ENCODE measurements at places on chromosomes 5 and 9.

DNA sequence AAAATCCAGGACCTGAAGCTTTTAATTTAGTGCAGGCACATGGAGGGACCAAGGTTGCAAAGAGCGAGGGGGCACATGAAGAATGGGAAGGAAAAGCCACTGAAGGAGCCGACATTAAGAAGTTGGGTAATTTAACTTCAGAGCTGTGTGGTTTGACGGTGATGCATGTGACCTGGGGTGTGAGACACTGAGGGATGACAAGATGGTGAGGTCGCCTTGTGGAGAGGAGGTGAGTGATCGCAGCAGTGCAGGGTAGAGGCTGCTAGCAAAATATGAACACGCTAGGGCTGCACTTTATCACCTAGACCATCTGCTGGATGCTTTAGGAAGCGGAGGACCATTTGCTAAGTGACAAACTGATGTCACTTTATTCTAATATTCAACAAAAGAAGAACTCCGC is 339.0 kb upstream of the KIF2A start:
- no peak for DNase-seq

GRCh38 chr9:33182519-33182918 is 15.4 kb upstream of the B4GALT1 start:
- no peak for DNase-seq

GRCh38 chr9:110691002-110691549 is 22.5 kb downstream of the MUSK start:
- DNase-seq: no peak

- DNase-seq: no peak
These were observed 28.2 kb upstream of the RPL26L1 start for GRCh38 chr5:172931001-172931536.

- no peak for DNase-seq
These were observed 472.9 kb downstream of the ARHGEF28 start for GRCh38 chr5:74098941-74099340.

GRCh38 chr9:73370053-73370452 is 218.4 kb downstream of the ANXA1 start:
- DNase-seq: no peak

DNA sequence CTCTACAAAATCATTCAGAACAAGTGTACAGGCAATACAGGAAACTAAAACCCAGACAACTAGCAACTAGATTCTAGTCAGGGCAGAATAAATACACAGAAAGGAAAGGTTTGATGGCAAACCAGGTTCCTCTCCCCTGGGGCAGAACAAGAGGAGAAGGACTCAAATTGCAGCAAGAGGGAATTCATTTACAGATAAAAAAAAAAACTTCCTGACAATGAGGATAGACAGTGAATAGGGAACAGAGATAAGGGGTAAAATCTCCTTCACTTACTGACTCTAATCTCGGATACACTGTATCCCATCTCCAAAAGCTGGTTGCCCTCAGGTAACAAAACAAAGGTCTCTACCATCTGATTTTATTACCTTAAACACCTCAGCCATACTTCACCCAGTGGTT is 244.0 kb downstream of the SEC61B start:
- no peak for DNase-seq

GRCh38 chr5:132413567-132413966 is 44.1 kb downstream of the SLC22A5 start:
- no peak for DNase-seq

DNA sequence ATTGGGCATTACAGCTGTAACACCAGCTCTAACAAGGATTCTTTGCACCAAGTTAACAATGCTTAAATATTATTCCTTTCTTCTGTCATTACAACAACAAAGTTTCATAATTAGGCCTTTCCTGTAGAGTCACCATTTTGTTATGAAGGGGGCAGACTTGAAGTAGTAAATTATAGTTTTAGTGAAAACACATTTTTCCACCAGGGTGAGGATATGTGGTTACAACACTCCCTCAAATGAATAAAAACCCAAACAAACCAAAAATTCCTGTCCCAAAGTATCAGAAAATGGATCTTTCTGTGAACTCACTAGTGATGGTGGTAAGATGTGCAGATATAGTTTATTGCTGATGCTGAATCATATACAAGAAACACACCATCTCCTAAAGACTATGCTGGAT is 250.5 kb upstream of the TUT7 start:
- no peak for DNase-seq

- DNase-seq: no peak
These were observed 6.9 kb upstream of the ABCA1 start for GRCh38 chr9:104934691-104935500.

GRCh38 chr9:11992866-11993265 is 700.3 kb upstream of the TYRP1 start:
- DNase-seq: no peak

DNA sequence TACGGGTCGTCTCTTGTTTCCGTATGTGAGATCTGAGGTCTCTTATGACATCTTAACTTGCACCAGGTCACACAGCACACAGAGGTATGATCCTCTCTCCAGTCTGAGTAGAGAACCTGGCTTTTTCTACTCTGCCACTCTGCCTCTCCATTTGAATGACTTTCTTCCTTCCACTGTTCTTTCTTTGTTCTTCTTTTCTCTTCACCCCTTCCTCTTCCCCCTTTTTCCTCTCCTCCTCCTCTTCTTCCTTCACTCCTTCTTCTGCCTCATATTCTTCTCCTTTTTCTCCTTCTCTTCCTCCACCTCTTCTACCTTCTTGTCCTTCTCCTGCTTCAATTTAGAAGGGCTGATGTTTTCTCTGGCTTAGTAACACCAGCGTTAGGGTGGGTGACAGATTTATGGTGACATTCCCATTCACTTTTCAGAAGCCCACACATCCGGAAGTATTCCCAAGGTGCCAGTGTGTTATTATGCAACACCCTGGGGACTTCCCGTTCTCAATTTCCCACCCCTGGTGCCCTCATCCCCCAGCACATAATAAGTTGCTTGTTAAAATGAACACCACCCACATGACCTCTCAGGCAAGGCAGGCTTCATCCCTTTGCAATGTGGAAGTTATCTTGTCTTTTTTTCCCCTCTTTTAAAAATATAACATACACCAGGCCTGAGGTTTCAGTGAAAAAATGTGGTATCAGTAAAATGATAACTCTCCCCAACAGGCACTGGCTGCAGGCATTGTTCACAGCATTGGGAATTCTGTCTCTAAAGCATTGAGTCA is 122.0 kb downstream of the PAPPA start:
- DNase-seq: no peak

GRCh38 chr5:179759581-179760551 is 27.2 kb downstream of the MAML1 start:
- no peak for DNase-seq

DNA sequence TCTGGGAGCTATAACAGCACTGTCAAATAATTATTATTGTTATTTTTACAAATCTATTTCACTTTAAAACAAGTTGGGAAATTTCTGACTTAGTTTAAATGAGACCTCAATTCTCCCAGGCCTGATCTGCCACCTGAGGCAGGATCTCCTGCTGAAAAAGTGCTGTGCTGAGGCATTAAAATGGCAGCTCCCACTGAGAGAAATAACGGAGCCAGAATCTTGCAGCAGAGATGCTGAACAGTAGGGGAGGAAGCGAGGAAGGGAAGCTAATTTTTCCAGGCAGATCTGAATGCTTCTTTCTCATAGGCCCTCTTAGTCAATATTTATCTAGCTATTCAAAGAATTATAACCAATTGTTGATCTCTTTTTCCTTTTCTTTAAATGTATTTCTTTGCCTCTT is 196.3 kb downstream of the ZNF462 start:
- no peak for DNase-seq

DNA sequence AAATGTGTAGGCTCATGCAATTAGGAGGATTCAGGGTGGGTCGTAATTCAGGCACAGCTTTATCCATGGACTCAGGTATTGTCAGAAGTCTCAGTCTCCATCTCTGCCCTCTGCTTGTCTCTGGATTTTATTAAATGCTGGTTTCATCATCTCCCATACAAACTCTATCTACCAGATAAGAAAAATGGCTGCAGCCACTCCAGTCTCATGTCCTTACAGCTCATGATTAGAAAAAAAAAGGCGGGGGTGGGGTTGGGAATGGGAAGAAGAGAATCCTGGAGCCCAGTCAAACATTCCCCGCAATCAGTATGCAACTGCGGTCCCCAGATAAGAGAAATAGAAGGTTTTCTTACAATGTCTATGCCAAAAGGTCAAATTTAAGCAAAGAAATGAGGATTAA is 7.6 kb upstream of the FBXO38 start:
- DNase-seq: no peak

DNA sequence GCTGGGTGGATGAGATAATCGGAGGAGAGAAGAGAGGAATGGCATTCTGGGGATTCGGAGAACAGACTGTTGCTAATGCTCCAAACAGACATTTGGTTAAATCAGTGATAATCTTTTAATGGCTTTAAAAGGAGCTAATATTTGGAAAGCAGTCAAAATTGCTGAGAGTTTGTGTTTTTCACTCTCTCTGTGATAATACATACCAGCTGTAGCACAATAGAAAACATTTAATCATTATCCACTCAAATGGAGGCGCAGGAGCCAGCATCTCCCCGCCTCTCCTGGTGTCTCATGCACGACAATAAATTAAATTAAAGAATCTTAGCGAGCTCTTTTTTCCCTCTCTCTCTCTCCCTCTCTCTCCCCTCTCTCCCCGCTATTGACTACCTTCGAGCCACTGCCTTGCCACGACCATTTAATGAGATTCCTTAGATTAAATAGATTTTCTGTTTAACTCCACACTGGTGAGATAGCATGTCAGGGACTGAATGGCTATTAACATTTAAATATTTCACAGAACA is 268.6 kb upstream of the MVB12B start:
- DNase-seq: no peak

DNA sequence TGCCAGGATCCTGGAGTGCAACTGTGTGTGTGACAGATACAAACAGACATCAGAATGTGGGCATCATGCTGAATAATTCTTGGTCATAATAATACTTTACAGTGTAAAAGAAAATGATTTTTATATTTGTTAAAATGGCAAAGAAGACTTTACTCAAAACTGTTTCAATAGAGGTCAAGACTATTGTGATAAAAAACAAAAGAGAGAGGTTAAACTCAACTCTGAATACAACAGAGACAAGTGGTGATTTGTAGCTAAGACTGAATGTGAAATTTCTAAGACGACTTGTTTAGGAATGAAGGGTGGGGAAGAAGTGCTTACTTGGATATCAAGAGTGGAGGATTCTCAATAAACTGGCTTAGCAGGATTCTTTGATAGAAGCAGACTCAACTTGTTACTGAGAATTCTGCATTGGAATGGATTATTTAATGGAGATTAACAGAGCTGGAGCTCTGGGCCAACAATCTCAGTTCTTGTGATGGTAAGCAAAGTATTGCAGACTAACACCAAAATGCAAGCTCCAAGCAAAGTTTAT is 457.4 kb upstream of the CDH18 start:
- no peak for DNase-seq

- DNase-seq: no peak
These were observed 90.2 kb upstream of the TAS2R1 start for GRCh38 chr5:9720361-9720760.

GRCh38 chr5:170444181-170444580 is 55.0 kb upstream of the KCNMB1 start:
- no peak for DNase-seq

DNA sequence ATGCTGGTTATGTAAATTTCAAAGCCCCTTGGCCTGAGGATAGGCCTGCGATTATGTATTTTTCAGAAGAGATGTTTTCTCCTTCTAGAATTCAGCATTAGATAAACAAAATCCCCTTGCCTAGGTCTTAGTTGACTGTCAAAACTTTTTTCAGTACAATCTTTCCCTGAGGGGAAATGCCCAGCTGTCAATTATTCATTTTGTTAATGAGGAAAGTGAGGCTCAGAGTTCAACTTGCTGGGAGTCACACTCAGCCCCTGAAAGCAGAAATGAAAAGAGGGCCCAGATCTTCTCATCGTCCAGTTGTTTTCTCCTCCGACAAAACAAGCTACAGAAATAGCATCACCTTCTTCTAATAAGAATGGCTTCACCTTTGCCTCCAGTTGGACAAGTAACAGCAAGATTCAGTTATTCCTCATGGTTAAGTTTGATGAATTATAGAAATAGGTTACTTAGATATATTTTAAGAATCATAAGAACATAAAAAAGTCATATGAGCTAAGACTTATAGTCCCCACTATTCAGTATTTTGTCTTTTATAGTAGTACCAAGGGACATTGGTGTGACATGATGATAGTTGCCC is 627.1 kb upstream of the WWC1 start:
- no peak for DNase-seq

Data from HEK293T (cell line).